Endodermal cell (in vitro differentiated cells): ENCODE measurements at places on chromosomes 7 and 10. TPM values are rescaled to one million over a fixed set of nuclear protein-coding genes. Genes with fewer than 3 reads are reported as not detected.
A peak's percentile ranks its signal among the peaks of the same experiment; 100 is the strongest.

DNA sequence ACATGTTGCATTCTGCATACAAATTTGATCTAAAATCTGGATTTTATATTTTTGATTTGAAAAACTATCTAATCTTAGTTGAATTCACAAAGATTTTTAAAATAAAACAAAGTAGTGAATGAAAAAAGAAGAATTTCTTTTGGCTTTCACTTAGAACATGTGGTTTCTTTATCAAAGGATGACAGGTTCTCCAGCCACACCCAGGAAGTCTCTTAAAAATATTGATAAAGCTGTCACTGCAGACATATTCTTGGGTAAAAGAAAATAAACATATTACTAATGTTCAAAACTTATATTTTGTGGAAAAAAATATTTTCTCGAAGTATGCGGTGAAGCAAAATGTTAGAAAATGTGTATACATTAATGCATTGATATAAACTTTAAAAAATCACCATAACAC, 44.3 kb downstream of the ARL4A start:
- DNase-seq: no peak

DNA sequence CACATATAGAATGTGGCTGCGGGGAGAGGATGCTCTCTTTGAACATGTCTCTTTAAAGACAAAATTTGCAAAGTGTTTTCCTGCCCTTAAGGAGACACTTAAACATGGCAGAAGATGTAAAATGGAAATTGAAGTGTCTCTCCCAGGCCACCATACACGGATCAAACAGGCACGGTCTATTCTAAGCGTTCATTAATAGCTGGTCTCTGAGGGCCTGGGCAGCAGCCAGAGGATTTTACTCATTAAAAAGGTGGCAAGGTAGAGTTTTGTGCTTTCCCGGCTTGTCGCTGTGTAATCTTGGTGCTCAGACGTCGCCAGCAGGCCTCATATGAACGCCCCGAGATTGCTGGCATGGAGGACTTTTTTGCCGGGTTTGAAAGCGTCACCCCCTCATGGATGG, 205.5 kb downstream of the EMX2 start:
- DNase-seq: no peak

GRCh38 chr7:97671571-97671970, 60.3 kb upstream of the TAC1 start:
- no peak for DNase-seq

GRCh38 chr7:80640846-80641245, 2.4 kb downstream of the CD36 start:
- no peak for DNase-seq

DNA sequence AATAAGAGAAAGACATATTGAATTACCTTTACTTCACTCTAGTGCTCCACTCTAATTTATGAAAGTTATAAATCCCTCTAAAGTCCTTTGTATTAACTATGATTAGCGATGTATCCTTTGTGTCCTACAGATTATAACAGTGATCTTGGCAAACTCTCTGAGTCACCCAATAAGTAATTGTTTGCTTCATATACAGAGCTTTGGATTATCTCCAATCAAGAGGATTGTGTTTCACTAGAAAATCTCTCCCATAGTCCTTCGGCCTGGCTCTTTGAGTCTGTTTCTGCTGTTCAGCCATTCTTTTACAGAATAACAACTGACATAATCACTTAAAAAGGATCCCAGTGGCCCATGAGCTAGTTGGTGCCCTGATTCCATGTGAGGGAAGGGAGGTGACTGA, 9.5 kb downstream of the LMOD2 start:
- DNase-seq: no peak

GRCh38 chr10:14262836-14263425, 67.8 kb downstream of the FRMD4A start:
- no peak for DNase-seq

DNA sequence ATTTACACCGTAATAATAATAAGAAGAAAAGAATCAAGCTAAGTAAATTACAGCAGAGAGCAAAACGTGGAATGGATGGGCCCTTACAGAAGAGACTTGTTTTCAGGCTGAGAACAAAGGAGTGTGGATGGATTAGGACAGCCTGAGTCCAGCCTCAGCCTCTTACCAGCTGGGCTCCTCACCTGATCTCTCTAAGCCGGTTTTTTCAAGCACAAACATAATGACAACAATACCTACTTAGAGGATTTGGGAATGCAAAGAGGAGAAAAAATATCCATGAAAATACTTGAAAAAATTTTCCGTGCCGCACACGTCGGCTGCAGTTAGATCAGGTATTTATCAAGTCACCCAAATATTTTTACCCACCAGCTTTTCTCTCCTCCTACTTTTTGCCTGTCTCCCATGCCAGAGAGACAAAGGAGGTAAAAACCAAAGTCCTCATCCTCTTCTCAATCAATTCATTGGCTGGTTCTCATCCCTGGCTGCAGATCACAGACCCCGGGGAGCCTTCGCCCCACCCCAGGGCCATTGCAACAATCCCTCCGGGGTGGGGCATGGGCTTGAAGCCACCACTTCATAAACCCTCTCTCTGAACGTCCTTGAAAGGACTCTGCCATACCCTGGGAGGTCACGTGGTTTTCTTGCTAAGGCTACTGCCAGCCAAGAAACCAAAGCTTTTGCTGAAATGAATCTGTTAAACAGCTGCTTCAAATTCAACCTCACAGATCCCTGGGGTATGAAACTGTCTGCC, 29.7 kb upstream of the GTF2I start:
- peak; percentile 72 for DNase-seq

GRCh38 chr10:102612964-102613275, 31.4 kb upstream of the TRIM8 start:
- no peak for DNase-seq

- no peak for DNase-seq
These were observed 271.4 kb downstream of the POLR1F start for GRCh38 chr7:19437446-19437845.

GRCh38 chr7:140084972-140085371, 22.2 kb upstream of the PARP12 start:
- no peak for DNase-seq

GRCh38 chr7:132650498-132650897, 74.2 kb upstream of the PLXNA4 start:
- DNase-seq: no peak

GRCh38 chr10:122703483-122704448, 4.1 kb upstream of the C10orf120 start:
- peak; percentile 95 for DNase-seq

DNA sequence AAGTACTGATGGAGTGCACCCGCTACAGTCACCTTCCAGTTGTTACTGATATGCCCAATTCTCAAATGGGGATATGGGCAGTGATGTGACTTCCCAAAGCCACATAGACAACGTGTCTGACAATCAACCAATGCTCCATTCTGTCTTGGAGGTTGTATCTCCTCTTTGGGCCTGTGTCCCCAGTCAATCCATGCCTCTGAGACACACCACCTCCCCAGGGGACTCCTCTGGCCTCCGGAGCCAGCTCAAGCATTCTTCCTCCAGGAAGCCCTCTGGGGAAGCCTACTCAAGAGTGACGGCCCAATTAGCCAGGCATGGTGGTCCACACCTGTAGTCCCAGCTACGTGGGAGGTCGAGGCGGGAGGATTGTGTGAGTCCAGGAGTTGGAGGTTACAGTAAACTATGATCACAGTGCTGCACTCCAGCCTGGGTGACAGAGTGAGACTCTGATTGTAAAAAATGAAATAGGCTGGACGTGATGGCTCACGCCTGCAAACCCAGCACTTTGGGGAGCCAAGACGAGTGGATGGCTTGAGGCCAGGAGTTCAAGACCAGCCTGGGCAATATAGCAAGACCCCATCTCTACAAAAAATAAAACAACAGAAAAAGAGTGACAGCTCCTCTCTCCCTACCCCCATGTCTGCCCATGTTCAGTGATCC, 99.5 kb upstream of the TNRC18 start:
- DNase-seq: peak; percentile 86

DNA sequence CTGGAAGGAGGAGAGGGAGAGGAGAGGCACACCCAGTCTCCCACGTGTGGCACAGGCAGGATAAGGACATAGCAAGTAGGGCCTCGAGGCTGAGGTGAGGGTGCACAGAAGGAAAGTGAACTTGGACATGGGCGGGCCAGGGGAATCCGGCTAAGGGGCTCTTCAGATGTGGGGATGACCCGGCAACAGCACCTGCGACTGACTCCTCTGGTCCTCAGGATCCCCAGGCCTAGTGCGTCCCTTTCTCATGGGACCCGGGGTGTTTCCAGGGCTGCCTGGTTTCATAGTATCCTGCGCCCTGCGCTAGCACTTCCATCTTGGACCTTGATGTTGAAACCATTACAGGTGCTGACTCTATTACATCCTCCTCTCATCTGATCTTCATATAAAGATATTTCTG, 96.1 kb upstream of the LYZL2 start:
- no peak for DNase-seq

- DNase-seq: no peak
These were observed 907.9 kb downstream of the ANKRD7 start for GRCh38 chr7:119132436-119132835.

GRCh38 chr10:7513936-7514335, 103.1 kb upstream of the SFMBT2 start:
- peak; percentile 75 for DNase-seq

DNA sequence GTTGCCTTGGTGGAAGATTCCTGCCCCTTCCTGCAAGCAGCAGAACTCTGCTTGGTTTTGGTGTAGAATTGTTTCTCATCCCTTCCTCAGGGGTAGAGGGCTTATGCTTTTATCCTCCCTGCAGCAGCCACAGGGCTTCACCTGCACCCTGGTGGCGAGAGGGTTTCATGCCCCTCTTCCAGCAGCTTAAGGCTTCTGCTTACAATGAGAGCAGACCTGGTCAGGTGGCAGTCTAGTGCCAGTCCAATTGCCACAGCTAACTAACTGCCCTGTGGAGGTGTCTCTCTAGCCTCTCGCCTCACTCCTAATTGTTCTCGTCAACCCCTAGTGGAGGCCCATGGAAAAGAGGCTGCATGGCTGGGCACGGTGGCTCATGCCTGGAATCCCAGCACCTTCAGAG, 19.3 kb downstream of the ACBD7 start:
- DNase-seq: no peak

DNA sequence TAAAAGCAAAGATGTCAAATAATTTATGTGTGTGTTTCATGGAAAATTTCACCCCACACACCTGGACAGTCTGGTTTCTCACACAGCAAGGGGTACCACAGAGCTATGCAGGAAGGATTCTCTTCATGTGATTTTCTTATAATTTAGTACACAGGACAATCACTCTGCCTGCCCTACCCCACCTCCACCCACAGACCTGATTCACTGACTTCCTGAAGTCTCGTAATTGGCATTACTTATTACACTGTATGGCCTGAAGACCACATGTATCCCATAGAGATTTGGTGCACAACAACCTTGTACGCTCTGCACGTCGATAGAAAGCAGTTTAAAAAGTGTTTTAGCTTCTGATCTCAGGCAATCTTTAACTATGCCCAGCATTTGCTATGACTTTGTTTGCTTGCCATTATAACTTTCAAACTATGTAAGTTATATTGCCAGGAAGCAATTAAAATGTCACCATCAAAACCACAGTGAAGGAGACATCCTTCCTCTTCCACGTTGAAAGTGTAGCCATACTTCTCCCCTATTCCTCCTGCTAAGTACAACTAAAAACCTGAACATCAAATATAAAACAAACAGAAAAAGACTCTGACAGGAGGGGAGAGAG, 279.4 kb upstream of the IMMP2L start:
- no peak for DNase-seq

DNA sequence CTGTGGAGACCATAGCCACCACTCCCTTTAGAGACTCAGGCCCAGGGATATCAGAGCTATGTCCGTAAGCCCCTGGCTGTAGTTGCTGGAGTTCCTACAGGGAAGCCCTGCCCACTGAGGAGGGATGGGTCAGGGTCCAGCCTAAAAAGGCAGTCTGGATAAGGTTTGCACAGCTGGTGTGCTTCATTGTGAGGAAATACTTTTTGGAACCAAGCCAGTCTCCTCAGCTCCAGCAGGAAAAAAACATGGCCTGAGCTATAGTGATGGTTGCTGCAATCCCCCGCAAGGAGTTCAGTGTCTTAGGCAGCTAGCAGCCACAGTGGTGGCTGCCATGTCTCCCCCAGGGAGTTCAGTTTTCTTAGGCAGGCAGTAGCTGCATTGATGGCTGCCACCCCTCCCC, 52.6 kb upstream of the CYP2C8 start:
- no peak for DNase-seq

DNA sequence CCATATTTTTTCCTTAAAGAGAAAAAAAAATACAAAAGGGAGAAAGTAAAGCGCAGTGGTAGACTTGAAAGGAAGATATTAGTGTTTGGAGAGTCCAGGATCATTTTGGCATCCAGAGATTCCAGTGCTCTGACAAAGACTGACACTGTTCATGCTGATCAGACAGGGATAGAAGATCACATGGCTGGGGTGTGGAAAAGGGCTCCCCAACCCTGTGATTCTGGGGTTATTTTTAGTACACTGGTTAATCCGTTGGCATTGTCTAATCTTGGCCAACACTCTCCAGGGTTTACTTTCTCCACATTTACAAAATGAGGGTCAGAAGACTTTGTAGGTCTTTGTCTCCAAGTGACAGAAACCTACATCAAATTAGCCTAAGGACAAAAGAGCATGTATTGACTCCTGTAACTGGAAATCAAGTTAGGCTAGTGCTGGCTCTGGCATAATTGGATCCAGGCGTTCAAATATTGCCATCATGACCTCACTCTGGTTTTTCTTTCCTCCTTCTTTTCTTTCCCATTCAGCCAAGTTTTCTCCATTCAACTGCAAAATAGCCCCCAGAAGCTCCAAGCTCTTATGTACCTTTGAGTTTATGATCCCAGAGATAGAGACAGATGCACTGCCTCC, 181.6 kb downstream of the PHTF2 start:
- DNase-seq: no peak

DNA sequence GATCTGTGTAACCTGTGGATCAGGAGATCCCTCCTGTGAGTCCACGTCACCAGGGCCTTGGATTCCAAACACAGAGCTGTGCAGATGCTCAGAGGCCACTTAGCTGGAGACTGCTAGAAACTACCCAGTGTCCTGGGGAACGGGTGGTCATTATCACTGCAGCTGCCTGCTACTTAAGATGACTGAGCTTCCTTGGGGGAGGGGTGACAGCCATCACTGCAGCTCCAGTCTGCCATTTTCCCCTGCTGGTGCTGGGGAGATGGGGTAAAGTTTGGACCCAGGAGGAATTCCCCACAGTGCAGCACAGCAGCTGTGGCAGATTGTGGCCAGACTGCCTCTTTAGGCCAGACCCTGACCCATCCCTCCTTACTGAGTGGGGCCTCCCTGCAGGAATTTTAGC, 78.8 kb upstream of the VOPP1 start:
- peak; percentile 52 for DNase-seq

DNA sequence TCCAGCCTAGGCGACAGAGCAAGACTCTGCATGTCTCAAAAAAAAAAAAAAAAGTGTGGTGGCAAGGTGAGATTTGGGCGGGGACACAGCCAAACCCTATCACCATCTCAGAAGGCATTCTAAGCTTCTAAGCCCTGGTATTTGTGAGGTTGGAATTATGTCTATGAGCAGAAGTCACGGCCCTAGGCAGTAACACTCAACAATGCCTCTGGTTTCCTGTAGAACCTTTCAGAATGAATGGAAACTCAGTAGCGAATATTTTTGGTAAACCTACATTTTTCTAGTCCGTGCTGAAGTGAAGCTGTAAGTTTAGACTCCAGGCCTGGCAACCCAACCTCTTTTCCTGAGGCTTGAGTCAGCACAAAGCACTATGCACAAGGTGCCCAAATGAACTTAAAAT, 88.3 kb downstream of the FAM107B start:
- DNase-seq: no peak

The SPAM1 gene
- total RNA-seq: 0.18 and 0.32 TPM in 2 replicates

The ANK3 gene
- 70.2 and 79.5 TPM in 2 replicates for total RNA-seq

The PSMC2 gene
- 73.6 to 116 TPM (median 109 TPM) in 3 replicates for total RNA-seq

The EGR2 gene
- total RNA-seq: 0.24 to 0.84 TPM in 2 of 3 replicates, not detected in the other

The HOXA10 gene
- total RNA-seq: not detected in 2 replicates

The SPDYE11 gene
- total RNA-seq: not detected in 3 replicates

The ARHGAP22 gene
- total RNA-seq: 7.7 and 10.3 TPM in 2 replicates

The CYP2C8 gene
- total RNA-seq: 1.5 to 3.1 TPM (median 2.7 TPM) in 3 replicates

The TMEM176A gene
- not detected in 2 replicates for total RNA-seq

The FXYD4 gene
- not detected in 2 replicates for total RNA-seq

The SMO gene
- 68.5 and 75.5 TPM in 2 replicates for total RNA-seq
